ENCODE measurements at places on chromosomes 1 and 21. TPM values are rescaled to one million over a fixed set of nuclear protein-coding genes. Genes with fewer than 3 reads are reported as not detected.

The CAMK2N1 gene
- total RNA-seq = 79.9 TPM

DNA sequence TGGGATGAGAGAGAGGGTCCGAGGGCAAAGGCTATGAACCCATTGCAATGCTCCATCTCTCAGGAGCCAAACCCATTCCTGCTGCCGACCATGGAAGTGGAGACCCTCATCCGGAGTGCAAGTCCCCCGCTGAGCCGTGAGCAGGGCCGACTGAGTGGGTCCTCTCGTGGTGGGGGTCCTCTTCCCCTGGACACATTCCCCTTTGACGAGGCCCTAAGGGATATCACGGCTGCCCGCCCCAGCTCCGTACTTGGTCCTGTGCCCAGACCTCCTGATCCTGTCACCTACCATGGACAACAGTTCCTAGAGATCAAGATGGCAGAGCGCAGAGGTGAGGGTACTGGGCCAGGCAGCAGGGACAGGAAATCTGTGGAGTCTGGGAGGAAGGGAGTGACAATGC, 11.0 kb downstream of the HYI start:
- peaks cover 37% of the 10 kb centered on the region for H3K36me3 ChIP-seq
- H3K4me3 ChIP-seq = no peak overlapping the region
- DNase-seq = no peak

- peak within 1 kb of the TSS; percentile 53 for H3K4me3 ChIP-seq
- no peaks in the 10 kb centered on the region for H3K4me1 ChIP-seq
- H3K27ac ChIP-seq = no peak within 1 kb of the TSS
- H3K36me3 ChIP-seq = no peaks in the 10 kb centered on the region
- H3K27me3 ChIP-seq = peaks cover 8% of the 10 kb centered on the region
These were observed at the start of gene MIXL1 for GRCh38 chr1:226223157-226223785. Gene MIXL1, plus strand, starts transcription at chr1:226223664. Its CDS starts 18 bp downstream, at chr1:226223682.

- H3K4me3 ChIP-seq = no peak overlapping the region
- no peaks in the 10 kb centered on the region for H3K27me3 ChIP-seq
- no peak for DNase-seq
These were observed 27.5 kb downstream of the INTS7 start for GRCh38 chr1:212007886-212008285.

GRCh38 chr1:108152782-108153222, 47.3 kb downstream of the SLC25A24 start:
- peaks cover 16% of the 10 kb centered on the region for H3K36me3 ChIP-seq

DNA sequence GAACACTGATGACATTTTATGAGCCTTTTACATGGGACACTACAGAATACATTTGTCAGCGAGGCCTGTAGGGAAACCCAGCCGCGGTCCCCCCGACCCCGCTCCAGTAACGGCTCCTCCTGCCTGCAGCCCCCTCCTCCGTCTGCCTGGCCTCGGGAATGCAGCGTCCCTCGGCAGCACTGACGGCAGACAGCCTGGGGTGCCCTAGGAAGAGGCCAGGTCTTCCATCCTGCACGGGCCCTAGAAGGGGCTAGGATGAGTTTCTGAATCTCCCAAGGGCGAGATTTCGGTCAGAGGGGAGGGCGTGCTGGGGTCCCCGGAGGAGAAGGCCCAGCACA, 8.4 kb downstream of the SAMD11 start:
- H3K36me3 ChIP-seq = no peaks in the 10 kb centered on the region
- H3K4me3 ChIP-seq = no peak overlapping the region
- no peaks in the 10 kb centered on the region for H3K4me1 ChIP-seq
- peaks cover 12% of the 10 kb centered on the region for H3K27me3 ChIP-seq
- no peak overlapping the region for H3K27ac ChIP-seq

GRCh38 chr1:87325982-87326738, 2.5 kb upstream of the LMO4 start:
- peaks cover 5% of the 10 kb centered on the region for H3K4me1 ChIP-seq
- H3K36me3 ChIP-seq = no peaks in the 10 kb centered on the region
- DNase-seq = peak; percentile 65

- H3K36me3 ChIP-seq = peaks cover 17% of the 10 kb centered on the region
- no peaks in the 10 kb centered on the region for H3K27me3 ChIP-seq
- peak overlapping the region; percentile 71 for H3K4me3 ChIP-seq
- peak overlapping the region; percentile 92 for H3K27ac ChIP-seq
- peak; percentile 71 for DNase-seq
These were observed 573 bp downstream of the KLHL21 start for GRCh38 chr1:6601923-6602668.

DNA sequence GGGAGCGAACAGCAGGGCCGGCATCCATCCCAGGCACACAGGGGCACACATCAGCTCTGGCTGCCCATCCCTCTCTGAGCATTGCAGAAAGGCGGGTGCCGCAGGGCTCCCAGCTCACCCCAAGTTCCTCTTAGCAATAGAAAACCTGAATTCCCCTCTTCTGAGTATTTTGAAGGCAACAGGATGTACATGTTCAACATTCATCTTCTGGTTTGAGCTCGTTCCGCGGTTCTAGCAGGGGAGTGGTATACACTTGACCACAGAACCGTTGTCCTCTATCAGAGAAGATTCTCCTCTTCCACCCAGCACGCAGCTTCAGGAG, 23.6 kb downstream of the ACTA1 start:
- H3K4me3 ChIP-seq = no peak overlapping the region
- H3K36me3 ChIP-seq = no peaks in the 10 kb centered on the region
- peaks cover 25% of the 10 kb centered on the region for H3K27me3 ChIP-seq
- no peaks in the 10 kb centered on the region for H3K4me1 ChIP-seq
- no peak overlapping the region for H3K27ac ChIP-seq

- peak; percentile 35 for DNase-seq
- H3K4me1 ChIP-seq = no peaks in the 10 kb centered on the region
- H3K36me3 ChIP-seq = no peaks in the 10 kb centered on the region
- H3K27ac ChIP-seq = no peak overlapping the region
- H3K4me3 ChIP-seq = no peak overlapping the region
These were observed 58.1 kb upstream of the COA6 start for GRCh38 chr1:234315091-234315541.

The PRRX1 gene
- 121 TPM for total RNA-seq

The EFNA3 gene
- total RNA-seq = 0.33 TPM

GRCh38 chr1:202278751-202279150, 63.0 kb downstream of the UBE2T start:
- H3K27me3 ChIP-seq = no peaks in the 10 kb centered on the region
- no peak overlapping the region for H3K4me3 ChIP-seq
- no peak for DNase-seq
- peaks cover 30% of the 10 kb centered on the region for H3K4me1 ChIP-seq
- no peak overlapping the region for H3K27ac ChIP-seq

GRCh38 chr1:236089046-236089773, 24.3 kb upstream of the NID1 start:
- no peak overlapping the region for H3K4me3 ChIP-seq
- no peak overlapping the region for H3K27ac ChIP-seq
- DNase-seq = peak; percentile 85
- no peaks in the 10 kb centered on the region for H3K4me1 ChIP-seq

- H3K4me1 ChIP-seq = no peaks in the 10 kb centered on the region
- H3K4me3 ChIP-seq = no peak overlapping the region
- H3K27ac ChIP-seq = no peak overlapping the region
- no peaks in the 10 kb centered on the region for H3K36me3 ChIP-seq
- H3K27me3 ChIP-seq = no peaks in the 10 kb centered on the region
These were observed 198.6 kb downstream of the ADGRL2 start for GRCh38 chr1:81999364-81999763.

- H3K4me3 ChIP-seq = no peak overlapping the region
- no peaks in the 10 kb centered on the region for H3K36me3 ChIP-seq
- H3K4me1 ChIP-seq = peaks cover 31% of the 10 kb centered on the region
- no peak overlapping the region for H3K27ac ChIP-seq
- DNase-seq = peak; percentile 29
- H3K27me3 ChIP-seq = no peaks in the 10 kb centered on the region
These were observed 13.2 kb downstream of the NGF start for GRCh38 chr1:115324649-115325420.

DNA sequence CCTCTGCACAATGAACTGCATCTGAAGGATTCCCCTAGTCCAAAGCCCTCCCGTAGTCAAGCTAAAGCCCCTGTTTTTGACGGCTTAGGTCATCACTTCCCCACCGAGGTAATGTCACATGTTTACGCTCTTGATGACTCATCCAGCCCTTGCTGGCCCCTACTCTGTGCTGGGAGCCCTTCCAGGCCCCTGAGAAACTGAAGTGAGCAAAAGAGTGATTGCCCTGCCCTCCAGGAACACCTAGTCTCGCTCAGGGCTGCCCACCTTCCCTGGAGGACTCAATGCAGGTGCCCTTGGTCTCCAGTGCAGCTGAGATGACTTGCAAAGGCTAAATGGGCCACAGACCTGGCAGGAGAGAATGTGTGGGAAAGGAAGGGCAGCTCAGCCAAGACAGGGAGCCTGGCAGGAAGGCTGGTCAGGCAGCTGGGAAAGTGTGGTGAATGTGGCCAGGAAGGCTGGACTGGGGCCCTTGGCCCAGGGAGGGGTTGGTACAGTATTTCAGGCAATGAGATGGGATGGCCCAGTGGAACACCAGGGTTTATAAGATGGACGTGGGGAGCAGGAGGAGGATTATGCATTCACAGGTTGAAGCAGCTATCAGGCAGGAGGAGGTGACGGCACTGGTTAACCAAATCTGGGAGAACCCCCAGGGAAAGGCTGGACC, 345.6 kb downstream of the NPHP4 start:
- H3K27me3 ChIP-seq = no peaks in the 10 kb centered on the region
- no peak overlapping the region for H3K27ac ChIP-seq
- H3K4me1 ChIP-seq = no peaks in the 10 kb centered on the region
- no peak for DNase-seq
- H3K4me3 ChIP-seq = no peak overlapping the region

The CFAP298 gene
- total RNA-seq = 18.7 TPM

- H3K4me1 ChIP-seq = no peaks in the 10 kb centered on the region
- H3K27me3 ChIP-seq = no peaks in the 10 kb centered on the region
- H3K36me3 ChIP-seq = no peaks in the 10 kb centered on the region
- H3K27ac ChIP-seq = no peak overlapping the region
- DNase-seq = no peak
These were observed 82.9 kb upstream of the DSCAM start for GRCh38 chr21:40929833-40930232.

GRCh38 chr1:232921381-232921780, 29.0 kb upstream of the NTPCR start:
- H3K27ac ChIP-seq = no peak overlapping the region
- H3K27me3 ChIP-seq = no peaks in the 10 kb centered on the region
- no peaks in the 10 kb centered on the region for H3K36me3 ChIP-seq
- no peak overlapping the region for H3K4me3 ChIP-seq

All from fibroblast of lung (primary cell).